ENCODE measurements at places on chromosomes 7 and 10.

- peak; percentile 29 for DNase-seq
These were observed 27.0 kb upstream of the HIBADH start for GRCh38 chr7:27689591-27690164.

GRCh38 chr10:49540056-49540797 lies 1.3 kb upstream of the ERCC6 start:
- DNase-seq: no peak

DNA sequence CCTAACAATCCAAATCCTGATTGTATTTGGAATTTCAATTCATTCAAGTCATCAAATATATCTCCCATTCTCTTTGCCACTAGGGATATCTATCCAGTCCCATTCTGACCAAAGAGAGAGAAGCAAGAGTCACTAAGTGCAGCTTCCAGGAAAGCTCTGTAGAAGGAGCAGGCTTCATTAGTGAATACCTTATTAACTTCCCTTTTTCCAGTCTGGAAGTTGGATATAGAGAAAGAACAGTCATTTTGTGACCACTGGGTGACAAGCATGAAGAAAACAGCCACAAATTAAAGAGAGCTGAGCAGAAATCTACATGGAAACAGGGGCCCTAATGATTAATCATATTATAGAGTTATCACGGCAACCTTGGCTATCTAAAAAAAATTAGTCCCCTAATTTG lies 190.7 kb upstream of the ADO start:
- no peak for DNase-seq

GRCh38 chr10:57955076-57955475 lies 312.6 kb downstream of the IPMK start:
- DNase-seq: no peak

Measured in NCI-H1092 treated with DMSO at 0.1 percent for 48 hours (cell line).